Gastroesophageal sphincter (tissue), 4 donors: ENCODE measurements at places on chromosomes 13 and 19.

GRCh38 chr13:51213173-51213728 lies 8.9 kb upstream of the FAM124A start:
- no peak for ATAC-seq

DNA sequence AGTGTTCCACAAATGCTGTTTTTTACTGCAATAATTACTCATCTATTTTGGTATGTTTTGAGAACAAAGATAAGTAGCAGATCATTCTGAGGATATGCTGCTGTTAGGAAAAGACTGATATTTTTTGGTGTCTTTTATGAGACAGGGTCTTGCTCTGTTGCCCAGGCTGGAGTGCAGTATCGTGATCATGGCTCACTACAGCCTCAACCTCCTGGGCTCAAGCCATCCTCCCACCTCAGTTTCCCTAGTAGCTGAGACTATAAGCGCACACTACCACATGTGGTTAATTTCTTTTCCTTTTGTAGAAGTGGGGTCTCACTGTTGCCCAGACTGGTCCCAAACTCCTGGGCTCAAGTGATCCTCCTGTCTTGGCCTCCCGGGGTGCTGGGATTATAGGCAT lies 9.5 kb downstream of the LSM4 start:
- no peak for ATAC-seq

DNA sequence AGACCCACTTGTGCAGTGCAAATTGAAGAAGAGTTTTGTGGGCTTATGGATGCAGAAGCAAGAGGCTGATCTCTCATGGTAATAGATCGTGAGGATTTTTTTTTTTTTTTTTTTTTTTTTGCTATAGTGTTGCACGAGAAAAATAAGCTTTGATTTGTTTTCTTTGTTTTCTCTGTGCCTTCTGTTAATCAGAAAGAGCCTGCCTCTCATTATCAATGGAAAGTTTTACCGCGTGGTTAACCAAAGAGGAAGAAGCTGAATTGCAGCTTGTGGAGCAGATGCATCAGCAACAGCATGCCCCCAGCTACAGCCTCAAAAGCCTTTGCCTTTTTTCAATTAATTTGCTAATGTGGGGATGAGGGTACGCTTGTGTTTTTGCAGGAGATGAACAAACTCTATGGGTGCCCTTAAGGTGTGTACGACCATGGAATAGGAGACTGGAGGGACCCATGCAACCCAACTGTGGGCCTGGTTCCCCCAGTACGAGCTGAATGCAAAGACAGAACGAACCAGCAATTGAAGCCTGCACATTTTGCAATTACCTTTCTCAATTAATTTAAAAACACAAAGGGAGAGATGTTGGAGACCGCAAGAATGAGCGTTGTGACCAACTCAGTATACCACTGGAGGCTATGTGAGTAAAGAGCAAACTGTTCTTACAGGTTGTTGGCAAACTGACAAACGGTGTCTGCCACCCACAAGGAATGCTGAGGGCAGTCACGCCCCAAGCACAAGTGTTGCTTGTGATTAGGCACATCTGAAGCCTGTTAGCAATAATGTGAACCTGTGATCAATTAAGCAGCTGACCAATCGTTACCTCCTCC lies 58.6 kb upstream of the SPRY2 start:
- ATAC-seq = no peak

DNA sequence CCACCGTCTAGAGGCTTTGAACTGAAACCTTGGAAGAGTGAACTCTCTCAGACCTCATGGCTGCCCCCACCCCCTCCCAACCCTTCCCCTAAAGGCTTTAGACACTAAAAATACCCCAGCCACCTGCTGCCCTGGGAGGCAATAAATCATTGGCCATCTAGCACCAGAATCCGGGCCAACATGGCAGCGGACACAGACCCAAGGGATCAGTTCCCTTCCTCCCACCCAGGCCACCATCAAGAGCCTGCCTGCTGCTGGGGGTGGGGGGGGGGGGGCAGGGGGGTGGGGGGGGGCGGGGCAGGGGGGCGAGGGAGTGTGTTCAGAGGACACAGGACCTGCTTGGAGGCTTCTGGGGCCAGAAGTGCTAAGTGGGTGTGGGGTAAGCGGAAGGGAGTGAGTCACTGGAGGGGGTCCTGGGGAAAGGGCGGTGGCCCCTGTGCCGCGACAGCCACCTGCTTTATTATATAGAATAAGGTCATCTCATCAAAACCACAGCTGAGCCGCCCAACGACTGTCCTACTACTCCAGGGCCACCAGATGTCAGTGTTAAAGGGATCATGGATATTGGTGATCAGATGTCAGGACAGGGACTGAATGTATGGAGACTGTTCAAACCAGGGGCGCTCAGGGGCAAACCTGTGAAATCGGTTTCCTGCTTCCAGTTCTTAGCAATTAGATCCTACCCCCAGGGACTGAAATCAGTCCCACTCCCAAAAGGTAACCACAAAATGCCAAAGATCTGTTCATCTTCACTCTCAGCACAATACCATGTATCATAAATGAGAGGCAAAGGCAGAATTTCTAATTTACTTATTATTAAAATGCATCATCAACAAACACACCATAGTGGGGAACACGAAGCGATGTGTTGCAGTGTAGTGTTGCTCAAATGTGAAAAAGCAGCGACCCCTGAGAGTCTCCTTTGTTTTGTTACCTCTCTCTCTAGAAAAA lies 24.3 kb downstream of the ARL11 start:
- no peak for ATAC-seq

GRCh38 chr19:18452386-18452785 lies 14.5 kb upstream of the ISYNA1 start:
- ATAC-seq = no peak

- ATAC-seq = no peak
These were observed 64.0 kb downstream of the IER2 start for GRCh38 chr19:13214036-13214730.

GRCh38 chr13:110390567-110390966 lies 83.5 kb downstream of the COL4A2 start:
- no peak for ATAC-seq

- ATAC-seq = peak; percentile 4
These were observed 1.6 kb downstream of the SIX5 start for GRCh38 chr19:45767410-45767880.

- no peak for ATAC-seq
These were observed 716.4 kb downstream of the PCDH9 start for GRCh38 chr13:66513728-66514127.

GRCh38 chr13:50122455-50122854 lies 107.2 kb downstream of the KCNRG start:
- ATAC-seq = no peak
